ENCODE measurements at places on chromosomes 6 and 20. TPM values are rescaled to one million over a fixed set of nuclear protein-coding genes. Genes with fewer than 3 reads are reported as not detected.

CSNK2A1 gene
- 159 TPM for total RNA-seq

TRIM40 gene
- total RNA-seq: not detected

F13A1 gene
- not detected for total RNA-seq

POM121L2 gene
- total RNA-seq: not detected

All from A549 treated with RU486 at 1 μM for 4 hours (cell line).